ENCODE measurements at places on chromosomes 7 and 10. TPM values are rescaled to one million over a fixed set of nuclear protein-coding genes. Genes with fewer than 3 reads are reported as not detected.

DNA sequence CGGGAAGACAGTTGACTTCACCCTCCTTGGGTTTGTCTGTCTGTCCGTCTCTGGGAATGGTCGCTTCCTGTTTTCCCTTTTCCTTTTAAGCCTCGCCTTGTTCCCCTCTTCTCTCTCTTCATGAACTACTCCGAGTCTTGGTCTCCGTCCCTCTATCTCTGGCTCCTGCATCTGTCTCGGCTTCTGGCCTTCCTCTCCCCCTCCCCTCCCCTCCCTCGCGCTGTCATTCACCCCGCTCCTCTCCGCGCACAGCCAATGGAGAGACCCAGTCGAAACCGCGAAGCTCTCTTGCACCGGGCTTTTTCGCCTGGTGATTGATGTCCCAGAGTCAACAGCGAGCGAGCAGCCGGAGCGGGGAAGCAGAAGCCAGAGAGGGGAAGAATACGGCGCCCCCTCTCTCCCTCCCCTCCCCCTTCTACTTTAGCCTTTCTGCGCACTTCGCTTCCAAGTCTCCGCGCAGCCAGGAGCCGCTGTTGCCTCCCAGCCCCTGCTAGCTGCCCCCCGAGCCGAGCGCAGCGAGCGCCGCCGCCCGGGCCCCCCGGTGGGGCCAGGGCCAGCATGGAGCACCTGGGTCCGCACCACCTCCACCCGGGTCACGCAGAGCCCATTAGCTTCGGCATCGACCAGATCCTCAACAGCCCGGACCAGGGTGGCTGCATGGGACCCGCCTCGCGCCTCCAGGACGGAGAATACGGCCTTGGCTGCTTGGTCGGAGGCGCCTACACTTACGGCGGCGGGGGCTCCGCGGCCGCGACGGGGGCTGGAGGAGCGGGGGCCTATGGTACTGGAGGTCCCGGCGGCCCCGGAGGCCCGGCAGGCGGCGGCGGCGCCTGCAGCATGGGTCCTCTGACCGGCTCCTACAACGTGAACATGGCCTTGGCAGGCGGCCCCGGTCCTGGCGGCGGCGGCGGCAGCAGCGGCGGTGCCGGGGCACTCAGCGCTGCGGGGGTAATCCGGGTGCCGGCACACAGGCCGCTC lies at the start of gene TLX1:
Gene TLX1, plus strand, starts transcription at position 317 of the 978 bp plus-strand sequence. Its CDS starts 242 bp downstream, at position 559.
- peaks cover 14% of the 10 kb centered on the region for H3K4me1 ChIP-seq
- H3K27me3 ChIP-seq: peaks cover 86% of the 10 kb centered on the region
- H3K36me3 ChIP-seq: no peaks in the 10 kb centered on the region
- no peak within 1 kb of the TSS for H3K27ac ChIP-seq

The HHEX gene
- polyA plus RNA-seq: 33.6 TPM

The NEUROG3 gene
- polyA plus RNA-seq: not detected

The NME8 gene
- 3.2 TPM for polyA plus RNA-seq
